ENCODE measurements at places on chromosomes 6 and 20.

- no peak for DNase-seq
Measured at GRCh38 chr20:35541118-35541782, 628 bp upstream of the ERGIC3 start.

DNA sequence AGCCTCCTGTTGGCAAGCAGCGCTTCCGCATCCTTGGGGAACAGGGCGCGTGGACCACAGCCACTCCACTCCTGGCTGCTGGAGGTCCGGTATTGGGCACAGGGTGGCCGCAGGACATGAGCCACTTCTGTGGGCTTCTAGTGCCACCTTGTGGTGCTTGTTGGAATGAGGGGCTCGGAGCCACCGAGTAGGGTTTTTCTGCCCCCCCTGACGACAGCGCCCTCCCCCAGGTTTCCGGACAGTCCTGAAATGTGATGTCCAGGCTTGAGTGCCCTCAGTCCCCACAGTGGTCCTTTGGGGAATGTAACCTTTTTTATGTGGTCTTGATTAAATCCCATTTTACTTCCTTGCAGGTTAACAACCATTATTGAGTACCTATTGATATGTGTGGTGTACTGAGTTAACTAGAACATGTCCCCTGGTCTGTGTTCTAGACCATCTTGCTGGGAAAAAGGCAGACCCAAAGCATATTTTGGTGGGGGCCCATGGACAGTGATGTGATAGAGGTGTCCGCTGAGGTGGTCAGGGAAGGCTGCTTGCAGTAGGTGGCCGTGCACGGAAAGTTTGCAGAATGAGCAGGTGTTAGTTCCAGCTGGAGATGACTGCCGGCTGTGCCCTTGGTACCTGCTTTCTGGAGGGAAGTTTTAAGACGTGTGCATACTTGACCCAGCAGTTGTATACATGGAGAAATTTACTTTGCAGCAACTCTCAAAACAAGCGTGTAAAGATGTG, 70.0 kb downstream of the PTPN1 start:
- peak; percentile 47 for DNase-seq

GRCh38 chr20:884983-885952, 30.9 kb downstream of the ANGPT4 start:
- no peak for DNase-seq

GRCh38 chr6:115977220-115977619, 83.5 kb downstream of the FRK start:
- DNase-seq, result no peak

- DNase-seq, result no peak
Measured at GRCh38 chr20:25087186-25087929, 5.4 kb upstream of the VSX1 start.
